ENCODE measurements at places on chromosomes 5 and 9.
A peak's percentile ranks its signal among the peaks of the same experiment; 100 is the strongest.

GRCh38 chr9:78472111-78472510 is 175.2 kb downstream of the PSAT1 start:
- no peak for DNase-seq

DNA sequence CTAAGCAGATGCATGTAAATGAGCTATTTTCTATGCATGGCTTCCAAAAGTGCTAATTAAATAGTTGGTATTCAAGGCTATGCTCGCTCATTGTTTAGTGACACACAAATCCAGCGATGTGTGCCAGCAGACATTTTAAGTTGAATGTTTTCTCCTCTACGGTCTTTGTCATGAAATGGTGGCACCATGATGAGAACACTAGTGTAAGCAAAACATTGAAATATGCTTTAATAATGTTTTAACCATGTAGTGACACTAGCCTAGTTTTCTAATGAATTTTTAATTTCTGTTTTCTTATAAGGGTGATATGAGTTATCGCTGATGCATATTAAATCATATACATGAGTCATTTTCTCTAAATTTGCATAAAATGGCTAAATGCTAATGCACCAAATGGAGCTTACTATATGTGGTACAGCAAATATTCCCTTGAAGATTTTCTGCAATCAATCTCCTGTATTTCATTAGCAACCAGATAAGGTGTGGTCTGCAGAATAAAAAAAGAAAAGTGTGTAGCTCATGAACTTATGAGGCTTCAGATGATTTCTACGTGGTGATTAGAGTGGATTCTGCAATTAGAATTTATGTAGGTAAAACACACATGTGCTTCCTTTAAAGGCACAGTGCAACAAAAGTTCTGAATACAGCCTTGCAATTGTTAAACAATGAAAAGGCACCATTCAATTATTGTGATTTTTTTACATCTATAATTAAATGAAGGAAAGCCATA is 226.6 kb downstream of the MEF2C start:
- DNase-seq = no peak

GRCh38 chr5:98929710-98930298 is 997 bp upstream of the CHD1 start:
- DNase-seq = no peak

- no peak for DNase-seq
These were observed 17.9 kb downstream of the FRMD3 start for GRCh38 chr9:83520292-83520691.

DNA sequence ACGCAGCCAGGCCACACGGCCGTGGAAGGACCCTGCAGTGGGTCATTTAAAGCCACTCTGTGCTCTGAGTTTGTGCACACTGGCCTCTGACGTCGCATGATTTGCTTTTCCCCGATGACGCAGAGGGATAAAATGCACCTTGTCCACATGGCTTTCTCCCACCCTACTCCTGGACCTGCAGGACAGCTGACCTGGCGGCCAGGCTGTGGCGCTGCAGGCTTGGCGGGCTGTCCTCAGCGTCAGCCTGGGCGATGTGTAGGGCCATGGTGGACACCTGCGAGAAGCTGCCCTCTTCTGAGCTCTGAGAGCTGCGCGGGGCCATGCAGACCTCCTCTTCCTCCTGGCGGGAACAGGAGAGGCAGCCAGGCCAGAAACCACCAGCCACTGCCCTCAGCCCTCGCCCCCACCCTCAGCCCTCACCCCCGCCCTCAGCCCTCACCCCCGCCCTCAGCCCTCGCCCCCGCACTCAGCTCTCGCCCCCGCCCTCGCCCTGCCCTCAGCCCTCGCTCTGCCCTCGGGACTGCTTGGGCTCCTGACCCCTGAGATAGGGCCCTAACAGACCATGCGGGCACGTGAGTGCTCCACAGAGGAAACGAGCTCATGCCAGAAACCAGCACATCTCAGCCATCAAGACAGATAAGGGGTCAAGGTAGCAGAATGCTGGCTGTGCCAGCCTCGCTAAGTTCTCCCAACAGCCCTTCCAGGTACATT is 20.0 kb upstream of the SCGB3A1 start:
- no peak for DNase-seq

GRCh38 chr9:1839909-1840308 is 175.2 kb upstream of the SMARCA2 start:
- DNase-seq = no peak

DNA sequence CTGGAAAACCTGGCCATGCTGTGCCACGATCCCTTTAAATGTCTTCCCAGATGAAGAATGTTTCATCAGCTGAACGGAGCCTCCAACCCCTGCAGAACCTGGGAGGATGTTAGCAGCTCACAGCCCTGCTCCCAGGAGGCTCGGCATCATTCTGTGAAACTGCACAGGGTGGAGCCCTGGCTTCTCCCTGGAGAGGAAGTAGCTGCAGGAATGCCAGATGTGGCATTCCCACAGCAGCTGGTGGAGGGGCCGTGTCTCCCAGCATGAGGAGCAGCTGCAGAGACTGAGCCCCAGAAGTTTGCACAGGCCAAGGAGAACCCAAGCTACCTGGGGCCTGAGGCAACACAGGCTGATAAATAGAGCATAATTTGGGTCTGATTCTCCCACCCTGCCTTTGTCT is 165.8 kb upstream of the MAP3K1 start:
- DNase-seq = no peak

DNA sequence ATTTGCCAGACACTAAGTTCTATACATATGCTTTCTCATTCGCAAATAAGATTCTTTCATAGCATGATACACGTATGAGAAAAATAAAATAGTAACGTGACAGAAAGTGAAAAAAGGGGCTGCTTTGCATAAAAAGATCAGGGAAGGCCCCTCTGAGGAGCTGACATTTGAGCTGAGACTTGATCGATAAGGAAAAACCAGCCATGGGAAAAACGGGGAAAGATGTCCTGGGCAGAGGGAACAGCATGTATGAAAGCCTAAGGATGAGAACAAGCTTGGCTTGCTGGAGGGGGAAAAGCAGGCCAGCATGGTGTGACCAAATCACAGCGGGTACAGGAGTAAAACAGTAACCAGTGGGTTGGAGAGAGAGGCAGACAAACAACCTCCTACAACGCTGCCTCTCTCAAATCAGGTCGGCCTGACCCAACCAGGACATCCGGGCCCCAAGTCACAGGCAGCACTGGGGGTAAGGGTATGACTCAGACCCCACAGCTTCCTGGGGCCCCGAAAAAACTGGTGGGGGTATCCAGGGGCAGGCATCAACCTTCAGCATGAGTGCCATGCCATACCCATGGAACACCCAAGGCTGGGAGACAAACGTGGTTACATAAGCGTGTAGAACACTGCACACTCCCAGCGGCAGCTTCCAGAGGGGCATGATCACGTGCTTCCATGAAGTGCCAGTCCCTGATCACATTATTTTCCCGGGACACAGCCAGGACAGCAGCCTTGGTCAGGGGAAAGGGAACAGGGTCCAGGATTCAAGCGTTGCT is 2.2 kb downstream of the TNIP1 start:
- DNase-seq = peak; percentile 63

DNA sequence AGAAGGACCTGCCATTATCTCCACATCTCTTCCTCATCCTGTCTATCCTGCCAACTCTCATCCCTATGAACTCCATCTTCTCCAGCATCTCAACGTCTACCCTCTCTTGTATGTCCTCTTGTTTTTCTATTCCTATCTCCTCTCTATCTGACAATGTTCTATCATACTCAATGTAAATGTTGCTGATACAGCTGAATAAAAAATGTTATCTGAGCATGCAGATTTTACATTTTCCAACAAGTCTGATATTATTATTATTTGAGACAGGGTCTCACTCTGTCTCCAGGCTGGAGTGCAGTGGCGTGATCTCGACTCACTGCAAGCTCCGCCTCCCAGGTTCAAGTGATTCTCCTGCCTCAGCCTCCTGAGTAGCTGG is 56.0 kb upstream of the RAI14 start:
- DNase-seq = no peak

DNA sequence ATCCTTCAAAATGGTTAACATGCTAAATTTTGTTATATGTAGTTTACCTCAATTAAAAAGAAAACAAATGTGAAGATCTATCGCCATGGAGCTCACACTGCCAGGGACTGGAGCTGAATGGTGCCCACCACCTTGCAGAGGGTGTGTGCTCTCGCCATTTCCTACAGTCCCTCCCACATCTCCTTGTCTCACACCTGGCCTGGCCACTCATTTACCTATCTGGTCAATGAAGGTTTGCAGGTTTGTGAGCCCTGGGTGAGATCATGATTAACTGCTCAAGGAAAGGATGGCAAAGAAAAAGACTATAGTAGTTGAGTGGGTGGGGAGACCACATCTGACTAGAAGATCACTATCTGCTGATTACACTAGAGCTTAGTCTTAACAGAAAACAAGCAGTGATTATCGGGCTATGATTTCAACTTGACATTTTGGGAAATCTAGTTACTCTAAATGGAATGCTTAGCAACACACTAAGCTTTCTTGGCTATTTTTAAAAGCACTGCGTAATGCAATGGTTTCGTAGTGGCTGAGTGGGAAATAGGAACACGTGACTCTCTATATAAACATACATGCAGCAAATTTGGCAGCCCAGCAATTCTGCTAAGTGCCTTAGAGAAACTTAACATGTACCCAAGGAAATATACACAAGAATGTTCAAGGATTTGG is 27.3 kb downstream of the PUM3 start:
- peak; percentile 26 for DNase-seq

DNA sequence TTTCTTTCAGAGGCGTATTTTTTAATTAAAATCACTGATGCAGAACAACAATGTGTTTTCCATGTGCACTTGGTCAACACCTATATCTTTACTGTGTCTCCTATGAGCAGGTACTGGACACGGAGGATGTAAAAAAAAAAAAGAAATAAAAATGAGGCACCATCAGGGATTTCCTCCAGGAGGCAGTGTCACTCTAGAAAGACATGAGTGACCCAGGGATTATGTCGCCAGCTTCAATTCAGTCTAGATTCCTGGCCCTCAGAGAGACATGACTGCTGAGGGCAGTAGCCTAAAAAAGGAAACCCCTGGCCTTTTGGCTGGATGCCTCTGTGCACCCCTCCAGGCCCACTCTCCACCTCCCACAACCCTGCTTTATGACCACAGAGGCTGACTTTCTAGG is 18.3 kb upstream of the IL33 start:
- no peak for DNase-seq

DNA sequence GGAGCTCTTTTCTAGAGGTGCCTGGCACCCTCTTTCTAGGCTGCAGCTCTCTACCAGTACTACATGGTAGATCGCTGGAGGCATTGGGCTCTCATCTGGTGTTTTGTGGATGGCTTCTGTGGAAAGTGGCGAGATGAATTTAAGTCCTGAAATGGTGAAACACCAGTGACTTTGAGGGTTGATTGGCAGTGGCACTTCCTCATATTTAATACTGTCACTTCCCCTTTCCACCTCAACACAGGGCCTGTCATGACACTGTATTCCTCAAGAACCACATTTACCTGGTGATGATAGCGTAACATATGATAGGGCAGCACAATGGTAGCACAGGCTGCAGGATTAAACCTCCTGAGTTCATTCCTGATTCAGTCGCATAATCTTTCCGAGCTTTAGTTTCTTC is 132.1 kb downstream of the KDM4C start:
- DNase-seq = no peak

GRCh38 chr9:22102146-22103053 is 93.3 kb upstream of the CDKN2B start:
- DNase-seq = no peak

- no peak for DNase-seq
These were observed 148.7 kb upstream of the IL12B start for GRCh38 chr5:159478950-159479349.

DNA sequence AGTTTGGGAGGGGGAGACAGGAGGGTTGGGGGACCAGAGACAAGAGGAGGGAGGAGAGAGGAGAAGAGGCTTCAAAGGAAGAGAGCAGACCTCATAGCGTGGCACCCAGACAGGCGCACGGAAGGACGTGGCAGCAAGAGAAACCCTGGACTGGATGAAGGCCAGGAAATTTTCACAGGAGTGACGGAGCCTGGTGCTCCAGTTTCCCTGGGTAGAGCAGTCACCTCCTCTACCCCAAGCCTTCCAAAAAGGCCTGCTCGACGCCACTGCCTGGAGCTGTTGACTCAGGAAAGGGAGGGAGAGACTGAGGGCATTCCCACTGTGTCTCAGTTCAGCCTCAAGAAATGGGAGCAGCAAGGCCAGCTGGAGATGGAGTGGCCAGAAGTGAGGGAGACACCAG is 19.3 kb downstream of the AK8 start:
- no peak for DNase-seq

DNA sequence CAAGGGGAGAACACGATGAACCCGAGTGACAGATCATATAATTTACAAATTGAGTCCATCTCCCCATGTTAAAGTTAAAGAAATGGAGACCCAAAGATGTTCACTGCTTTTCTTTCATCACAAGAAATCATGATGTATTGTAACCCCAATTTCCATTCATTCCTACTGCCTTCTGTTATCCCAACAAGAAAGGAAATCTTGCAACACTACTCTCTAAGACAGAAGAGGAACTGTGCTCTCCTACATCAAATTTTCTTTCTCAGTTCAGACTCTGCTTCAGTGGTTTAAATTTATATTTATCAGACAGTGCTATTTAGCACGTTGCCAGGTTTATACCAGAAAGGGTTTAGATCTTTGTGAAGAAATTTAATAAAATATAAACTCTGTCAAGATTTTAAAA is 83.8 kb upstream of the RASA1 start:
- DNase-seq = no peak

- no peak for DNase-seq
These were observed 2.0 kb downstream of the NMUR2 start for GRCh38 chr5:152403046-152403445.

DNA sequence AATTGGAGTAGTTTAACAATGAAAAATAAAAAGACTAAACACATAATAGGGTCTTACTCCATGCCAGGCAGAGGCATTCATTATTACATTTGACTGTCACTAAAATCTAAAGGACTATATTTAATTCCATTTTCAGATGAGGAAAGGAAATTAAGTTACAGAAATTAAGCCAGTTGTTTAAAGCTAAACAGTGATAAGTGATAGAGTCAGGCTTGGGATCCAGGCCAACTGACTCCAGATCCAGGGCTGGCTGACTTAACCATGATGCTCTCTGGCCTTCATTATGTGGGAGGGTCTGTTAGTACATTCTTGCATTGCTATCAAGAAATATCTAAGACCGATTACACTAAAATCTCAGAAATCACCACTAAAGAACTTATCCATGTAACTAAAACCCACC is 107.2 kb downstream of the ARHGEF28 start:
- DNase-seq = no peak

DNA sequence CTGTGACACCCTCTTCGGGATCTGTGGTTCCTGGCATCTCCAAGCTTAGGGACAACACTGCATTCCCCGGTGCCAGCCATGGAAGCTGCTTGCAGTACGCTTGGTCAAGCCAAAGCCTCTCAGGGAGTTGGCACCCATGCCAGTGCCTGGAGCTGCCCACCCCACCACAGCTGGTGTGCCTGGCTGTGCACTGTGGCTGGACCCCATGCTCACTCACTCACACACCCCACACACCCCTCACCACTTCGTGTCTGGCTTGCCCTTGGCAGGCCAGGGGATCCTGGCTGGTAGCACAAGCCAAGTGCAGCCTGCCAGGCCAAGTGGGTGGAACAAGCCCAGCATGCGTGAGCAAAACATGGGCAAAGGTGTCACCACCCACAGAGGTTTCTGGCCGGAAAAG is 324.5 kb upstream of the PTGER4 start:
- DNase-seq = no peak

GRCh38 chr9:8858596-8859161 is 1059.1 kb upstream of the DMAC1 start:
- DNase-seq = no peak
